ENCODE measurements at places on chromosomes 1 and 21.

DNA sequence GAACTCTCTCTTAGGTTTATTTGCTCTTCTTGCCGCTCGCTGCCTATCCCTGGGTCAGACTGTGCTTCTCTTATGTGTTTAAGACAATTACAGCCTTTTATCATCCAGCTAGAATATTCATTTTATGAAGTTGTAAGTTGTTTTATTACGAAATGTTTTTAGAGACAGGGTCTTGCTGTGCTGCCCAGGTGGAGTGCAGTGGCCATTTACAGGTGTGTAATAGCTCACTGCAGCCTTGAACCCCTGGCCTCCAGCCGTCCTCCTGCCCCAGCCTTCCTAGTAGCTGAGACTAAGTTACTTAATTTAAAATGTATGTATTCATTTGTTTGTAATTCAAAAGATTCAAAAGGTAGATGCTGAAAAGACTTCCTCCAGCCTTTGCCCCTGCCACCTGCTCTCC is 99.0 kb upstream of the KIF26B start:
- DNase-seq = no peak

DNA sequence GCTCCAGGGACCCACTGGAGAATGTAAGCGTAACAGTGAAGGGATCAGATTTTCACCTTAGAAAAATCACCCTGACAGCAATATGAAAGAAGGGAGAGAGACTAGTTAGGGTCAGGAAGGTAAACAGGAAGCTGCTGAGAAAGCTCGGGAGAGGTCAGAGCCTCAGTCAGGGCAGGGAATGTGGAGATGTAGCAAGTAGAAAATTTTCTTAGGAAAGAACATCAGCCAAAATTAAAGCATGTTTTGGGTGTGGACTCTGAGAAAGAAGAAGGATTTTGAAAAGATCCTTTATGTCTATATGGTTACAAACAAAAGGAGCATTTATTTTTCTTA is 16.7 kb upstream of the ERICH3 start:
- DNase-seq = no peak

GRCh38 chr21:39209334-39209688 is 26.1 kb upstream of the PSMG1 start:
- no peak for DNase-seq

- no peak for DNase-seq
Measured at GRCh38 chr1:208108646-208109330, 135.4 kb downstream of the PLXNA2 start.

DNA sequence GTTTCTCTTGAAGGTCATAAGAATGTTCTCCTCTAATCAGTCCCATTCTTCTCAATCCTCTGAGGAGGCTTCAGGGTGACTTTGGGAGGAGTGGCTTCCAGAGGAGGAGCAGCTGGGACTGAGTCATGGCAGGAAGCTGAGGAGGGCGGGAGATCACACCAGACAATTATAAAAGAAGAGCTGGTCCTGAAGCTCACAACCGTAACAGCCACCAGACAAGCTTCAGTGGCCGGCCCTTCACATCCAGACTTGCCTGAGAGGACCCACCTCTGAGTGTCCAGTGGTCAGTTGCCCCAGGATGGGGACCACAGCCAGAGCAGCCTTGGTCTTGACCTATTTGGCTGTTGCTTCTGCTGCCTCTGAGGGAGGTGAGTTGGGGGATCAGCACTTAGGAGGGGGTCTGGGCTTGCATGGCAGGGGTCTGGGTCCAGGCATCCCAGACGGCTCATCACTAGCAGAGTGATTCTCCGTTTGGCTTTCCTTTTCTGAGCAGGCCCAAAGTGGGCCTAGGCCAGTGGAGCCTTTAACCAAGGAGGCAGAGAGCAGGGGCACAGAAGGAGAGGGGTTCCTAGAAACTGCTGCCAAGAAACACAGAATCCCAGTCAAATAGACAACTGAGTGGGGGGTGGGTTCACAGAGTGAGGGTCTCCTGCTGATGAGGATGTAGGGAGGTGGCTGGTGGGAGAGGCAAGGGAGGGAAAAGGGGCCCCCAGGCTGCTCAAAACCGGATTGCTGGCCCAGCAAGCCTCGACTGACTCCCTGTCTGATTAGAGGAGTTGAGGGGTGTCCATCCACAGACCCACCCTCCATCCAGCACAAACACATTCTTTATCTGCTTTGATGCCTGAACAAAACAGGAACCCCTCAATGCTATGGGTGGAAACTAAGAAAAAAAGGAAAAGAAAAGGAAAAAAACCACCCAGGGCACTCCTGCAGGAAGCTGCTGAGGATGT is at the start of gene ECM1:
TSS of gene ECM1 (plus strand) at position 198 of the 953 bp plus-strand sequence. CDS start at position 299, 101 bp downstream.
- DNase-seq = peak; percentile 64

GRCh38 chr1:153921080-153921802 is 1.5 kb downstream of the GATAD2B start:
- no peak for DNase-seq

GRCh38 chr21:45726438-45726837 is 82.9 kb downstream of the PCBP3 start:
- no peak for DNase-seq

DNA sequence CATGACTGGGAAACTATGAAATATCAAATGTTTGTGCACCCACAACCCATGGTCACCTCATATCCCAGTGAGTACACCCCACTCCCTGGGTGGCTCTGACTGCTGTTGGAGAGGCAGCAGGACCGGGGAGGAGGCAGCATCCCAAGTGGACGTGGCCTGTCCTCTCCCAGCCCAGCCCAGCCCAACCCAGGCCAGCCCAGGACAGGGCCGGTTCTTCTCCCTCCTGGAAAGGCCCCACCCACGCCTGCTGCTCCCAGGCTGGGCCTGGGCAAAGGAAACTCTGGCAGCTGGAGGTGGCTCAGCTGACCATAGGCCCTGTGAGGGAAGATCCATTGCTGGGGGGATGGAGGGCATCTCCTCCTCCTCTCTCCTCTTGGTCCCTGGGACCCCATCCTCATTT is 19.1 kb downstream of the MATN1 start:
- DNase-seq = no peak

- no peak for DNase-seq
Measured at GRCh38 chr1:153968408-153968807, 706 bp downstream of the CREB3L4 start.

- DNase-seq = peak; percentile 14
Measured at GRCh38 chr1:119253366-119253765, 112.9 kb upstream of the WARS2 start.

GRCh38 chr1:239382666-239383065 is 3.7 kb upstream of the CHRM3 start:
- no peak for DNase-seq

- no peak for DNase-seq
Measured at GRCh38 chr1:152519851-152520250, 5.6 kb downstream of the CRCT1 start.

- peak; percentile 54 for DNase-seq
Measured at GRCh38 chr1:231663211-231663792, 36.7 kb downstream of the DISC1 start.

GRCh38 chr1:27391511-27392095 is 819 bp upstream of the GPR3 start:
- DNase-seq = peak; percentile 64

- DNase-seq = peak; percentile 67
Measured at GRCh38 chr1:97034651-97035050, 313.1 kb downstream of the PTBP2 start.

- peak; percentile 99 for DNase-seq
Measured at GRCh38 chr21:34807881-34808568, 139.2 kb downstream of the CLIC6 start.

GRCh38 chr1:178241057-178241456 is 147.2 kb downstream of the RASAL2 start:
- peak; percentile 80 for DNase-seq

DNA sequence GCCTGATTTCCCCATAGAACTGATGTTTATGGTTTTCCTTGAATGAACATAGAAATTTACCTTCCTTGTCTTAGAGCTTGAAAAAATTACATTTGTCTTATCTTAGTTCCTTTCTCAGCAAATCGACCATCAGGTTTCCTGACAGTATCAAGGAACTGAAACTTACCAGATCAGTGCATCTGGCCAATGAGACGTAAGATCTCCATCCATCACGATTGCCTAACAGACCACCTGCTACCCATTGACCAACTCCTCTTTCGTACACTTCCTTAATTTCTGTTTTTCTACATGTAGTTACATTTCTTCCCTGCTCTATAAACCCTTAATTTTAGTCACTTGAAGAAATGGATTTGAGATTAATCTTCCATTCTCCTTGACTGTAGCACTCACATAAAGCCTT is 57.4 kb upstream of the TMPRSS15 start:
- DNase-seq = no peak

- no peak for DNase-seq
Measured at GRCh38 chr1:72412286-72412685, 129.9 kb upstream of the NEGR1 start.

GRCh38 chr1:159000625-159001024 is 9.1 kb upstream of the IFI16 start:
- DNase-seq = peak; percentile 91

DNA sequence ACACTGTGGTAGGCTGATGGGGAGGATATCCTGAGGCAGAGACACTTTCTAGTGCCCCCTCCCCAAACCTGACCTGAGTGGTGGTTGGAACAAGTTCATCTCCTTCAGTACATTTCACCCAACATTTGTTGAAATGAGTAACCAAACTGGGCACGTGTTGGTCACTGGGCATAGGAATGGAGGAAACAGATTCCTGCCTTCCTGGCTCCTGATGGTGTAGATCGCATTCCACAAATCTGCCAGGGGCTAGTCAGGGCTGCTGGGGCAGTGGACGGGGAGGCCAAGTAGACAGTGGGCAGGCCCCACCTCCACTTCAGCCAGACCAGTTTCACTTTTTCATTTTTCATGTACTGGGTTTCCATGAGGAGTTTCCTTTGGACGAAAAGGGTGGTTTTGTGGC is 16.5 kb upstream of the ALX3 start:
- no peak for DNase-seq

- peak; percentile 27 for DNase-seq
Measured at GRCh38 chr1:38004284-38005108, 818 bp downstream of the FHL3 start.

DNA sequence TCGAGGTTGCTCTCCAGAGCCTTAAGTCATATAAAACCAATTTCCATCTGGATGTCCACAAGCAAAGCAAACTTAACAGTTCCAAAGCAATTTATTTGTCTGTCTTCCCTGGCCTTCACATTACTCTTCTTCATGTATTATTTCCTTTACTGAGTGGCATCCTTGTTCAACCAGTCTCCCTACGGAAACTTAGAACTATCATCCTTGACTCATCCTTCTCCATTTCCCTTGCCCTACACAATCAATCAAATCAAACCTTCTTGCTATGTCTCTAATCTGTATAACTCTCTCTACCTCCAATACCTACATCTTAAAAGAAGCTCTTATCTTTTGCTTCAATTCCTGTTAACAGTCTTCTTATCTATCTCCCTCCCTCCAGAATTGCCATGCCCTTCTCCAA is 25.4 kb downstream of the EGLN1 start:
- DNase-seq = no peak

GRCh38 chr1:11147197-11147770 is 41.9 kb upstream of the ANGPTL7 start:
- DNase-seq = no peak

- no peak for DNase-seq
Measured at GRCh38 chr1:24619376-24619775, 23.7 kb upstream of the SRRM1 start.

DNA sequence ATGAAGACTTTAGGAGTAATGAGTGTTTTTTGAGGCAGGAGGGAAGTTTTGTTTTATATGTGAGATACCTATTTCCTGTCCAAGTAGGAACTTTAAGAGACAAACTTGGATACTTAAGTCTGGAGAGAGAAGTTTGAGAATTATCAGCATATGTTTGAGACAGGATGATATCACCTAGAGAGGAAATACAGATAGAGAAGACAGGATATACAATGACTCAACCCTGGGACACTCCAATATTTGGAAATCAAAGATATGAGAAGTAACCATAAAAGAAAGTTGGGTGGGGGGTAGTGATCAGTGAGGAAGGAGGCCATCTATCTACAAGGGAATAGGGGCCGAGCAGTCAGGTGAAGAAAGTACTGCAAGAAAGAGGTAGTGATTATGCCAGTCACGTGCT is 6.5 kb downstream of the LCE7A start:
- no peak for DNase-seq

GRCh38 chr1:97571760-97572159 is 349.1 kb downstream of the DPYD start:
- no peak for DNase-seq

- no peak for DNase-seq
Measured at GRCh38 chr1:240562779-240563178, 49.2 kb downstream of the GREM2 start.

- no peak for DNase-seq
Measured at GRCh38 chr1:24931468-24932231, 1.6 kb upstream of the RUNX3 start.

- DNase-seq = peak; percentile 100
Measured at GRCh38 chr21:45294509-45295291, 7.0 kb upstream of the POFUT2 start.
